Central memory CD4-positive, alpha-beta T cell (primary cell): ENCODE measurements at places on chromosomes 4 and X.

DNA sequence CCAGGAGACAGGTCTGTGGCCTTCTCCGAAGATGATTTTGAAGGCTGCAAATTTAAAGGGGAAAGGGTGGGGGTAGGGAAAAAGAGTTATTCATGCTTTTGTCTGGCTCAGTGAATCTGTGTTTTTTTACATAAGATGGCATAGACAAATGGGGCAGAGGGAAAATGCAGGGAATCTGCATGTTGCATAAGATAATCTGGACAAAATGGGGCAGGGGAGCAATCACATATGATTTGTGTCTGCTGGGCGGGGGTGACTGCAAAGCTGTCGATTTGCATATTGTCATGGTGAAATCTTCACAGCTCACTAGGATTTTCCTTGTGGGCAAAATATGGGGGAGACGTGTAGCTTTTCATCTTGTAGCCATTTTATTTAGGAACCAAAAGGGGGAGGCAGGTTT, 29.4 kb upstream of the GYG2 start:
- no peak for DNase-seq

DNA sequence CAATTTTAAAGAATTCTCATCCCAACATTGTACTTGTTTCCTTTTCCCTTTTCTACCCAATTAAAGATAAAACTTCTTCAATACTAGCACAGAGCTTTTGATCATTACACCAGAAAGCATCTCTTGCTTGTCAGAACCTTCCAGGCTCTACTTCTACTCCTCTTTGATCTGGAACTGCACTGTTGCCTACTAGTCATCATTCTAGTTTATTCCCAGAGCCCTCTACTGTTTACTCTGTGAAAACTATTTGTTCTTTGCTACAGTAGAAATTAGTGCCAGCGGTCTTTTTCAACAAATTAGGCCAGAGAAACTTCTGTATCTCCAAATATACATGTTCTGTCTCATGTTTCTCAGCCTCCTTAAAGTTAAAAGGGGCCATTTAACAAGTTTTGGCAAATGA, 46.8 kb upstream of the TMPRSS11F start:
- no peak for DNase-seq

GRCh38 chrX:30887721-30888120, 1.3 kb downstream of the TAB3 start:
- DNase-seq = no peak

GRCh38 chrX:131405497-131405896, 116.4 kb upstream of the IGSF1 start:
- DNase-seq = no peak

GRCh38 chr4:61198686-61199085, 1.4 kb upstream of the ADGRL3 start:
- no peak for DNase-seq

- DNase-seq = no peak
Measured at GRCh38 chr4:2944586-2945526, 18.4 kb downstream of the NOP14 start.

GRCh38 chr4:145828802-145829485, 109.7 kb downstream of the ZNF827 start:
- no peak for DNase-seq

DNA sequence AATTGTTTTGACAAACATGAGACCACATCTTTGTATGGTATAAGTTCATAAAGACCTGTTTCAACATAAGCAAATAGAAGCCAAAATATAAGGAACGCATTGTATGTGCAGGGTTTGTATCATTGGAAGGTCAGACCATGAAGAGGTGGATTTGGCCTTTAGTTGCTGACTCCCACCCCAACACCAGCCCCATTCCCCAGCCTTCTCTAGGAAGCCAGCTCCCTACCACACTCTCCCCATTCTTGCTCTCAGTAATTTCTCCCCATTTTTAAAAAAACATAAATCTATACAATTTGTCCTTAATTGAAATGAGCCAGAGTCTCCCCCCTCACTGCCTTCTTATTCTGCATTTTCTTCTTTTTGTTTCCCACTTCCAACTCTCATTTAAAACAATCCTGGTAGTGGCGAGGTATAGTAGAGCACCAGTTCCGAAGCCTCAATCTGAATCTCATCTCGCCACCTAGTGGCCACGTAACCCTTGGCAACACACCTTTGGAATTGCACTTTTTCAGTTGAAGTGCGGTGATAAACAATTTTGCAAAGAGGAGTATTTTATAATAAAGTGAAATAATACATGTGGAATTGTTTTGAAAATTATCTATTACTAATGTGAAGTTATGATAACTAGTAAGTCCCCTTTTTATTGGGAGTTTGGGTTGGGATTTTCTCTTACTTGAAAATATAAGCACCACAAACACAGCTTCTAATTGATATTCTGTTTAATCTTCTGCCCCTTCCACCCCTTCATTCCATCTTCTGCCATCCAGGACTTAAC, 126.6 kb downstream of the ASB9 start:
- peak; percentile 24 for DNase-seq

GRCh38 chr4:117545039-117545438, 459.7 kb upstream of the TRAM1L1 start:
- no peak for DNase-seq

DNA sequence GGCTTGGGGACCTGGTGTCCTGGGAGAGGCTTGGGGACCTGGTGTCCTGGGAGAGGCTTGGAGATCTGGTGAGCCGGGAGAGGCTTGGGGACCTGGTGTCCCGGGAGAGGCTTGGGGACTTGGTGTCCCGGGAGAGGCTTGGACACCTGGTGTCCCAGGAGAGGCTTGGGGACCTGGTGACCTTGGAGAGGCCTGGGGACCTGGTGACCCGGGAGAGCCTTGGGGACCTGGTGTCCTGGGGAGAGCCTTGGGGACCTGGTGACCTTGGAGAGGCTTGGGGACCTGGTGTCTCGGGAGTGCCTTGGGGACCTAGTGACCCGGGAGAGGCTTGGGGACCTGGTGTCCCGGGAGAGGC, 12.6 kb downstream of the SHOX start:
- no peak for DNase-seq

DNA sequence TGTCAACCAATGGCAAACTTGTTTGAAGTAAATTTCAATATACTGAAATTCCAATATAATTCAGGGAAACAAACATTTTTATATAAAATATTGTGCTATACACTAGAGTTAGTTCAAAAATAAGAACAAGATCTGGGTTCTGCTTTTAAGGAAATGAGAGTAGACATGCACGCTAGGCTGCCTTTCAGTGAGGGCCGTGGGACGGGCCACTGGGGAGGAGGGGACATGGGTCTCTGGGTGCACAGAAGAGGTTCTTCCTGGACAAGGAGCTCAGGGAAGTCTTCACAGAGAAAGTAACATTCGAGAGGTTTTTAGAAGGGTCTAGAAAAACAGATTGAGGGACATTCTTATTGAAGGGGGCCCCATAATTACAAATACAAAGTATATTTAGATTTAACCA, 64.4 kb downstream of the SHROOM3 start:
- no peak for DNase-seq

- DNase-seq = no peak
Measured at GRCh38 chrX:106014119-106014775, 24.3 kb downstream of the SERPINA7 start.

DNA sequence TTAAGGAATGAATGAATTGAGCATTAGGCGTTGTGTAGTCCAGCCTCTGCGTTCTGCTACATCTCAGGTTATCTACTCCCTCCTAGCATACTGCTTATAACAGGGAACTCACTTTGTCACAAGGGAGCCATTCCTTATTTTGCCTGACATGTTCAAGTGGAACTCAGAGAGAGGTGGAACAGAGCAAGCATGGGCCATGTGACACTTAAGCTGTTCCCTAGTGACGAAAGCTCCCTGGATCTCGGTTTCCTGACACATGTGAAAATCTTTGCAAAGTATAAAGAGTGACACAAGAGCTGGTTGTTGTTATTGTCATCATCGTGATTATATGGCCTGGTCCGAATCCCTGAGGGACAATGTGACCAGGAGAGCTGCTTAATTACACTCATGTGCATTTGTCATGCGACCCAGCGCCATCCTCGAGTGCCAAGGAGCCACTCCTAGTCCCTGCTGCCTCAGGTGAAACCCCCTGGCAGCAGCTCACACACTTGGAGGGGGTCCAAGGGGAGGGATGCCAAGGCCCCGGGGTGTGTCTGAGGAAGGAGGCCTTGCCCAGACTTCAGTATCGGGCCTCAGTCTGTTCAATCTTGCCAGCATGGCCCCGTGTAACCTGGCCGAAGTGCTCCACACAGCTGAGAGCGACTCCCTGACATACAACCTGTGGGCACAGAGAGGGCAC, 98.5 kb upstream of the MAP3K15 start:
- DNase-seq = no peak

GRCh38 chr4:140151699-140152012, 2.3 kb downstream of the MAML3 start:
- no peak for DNase-seq

DNA sequence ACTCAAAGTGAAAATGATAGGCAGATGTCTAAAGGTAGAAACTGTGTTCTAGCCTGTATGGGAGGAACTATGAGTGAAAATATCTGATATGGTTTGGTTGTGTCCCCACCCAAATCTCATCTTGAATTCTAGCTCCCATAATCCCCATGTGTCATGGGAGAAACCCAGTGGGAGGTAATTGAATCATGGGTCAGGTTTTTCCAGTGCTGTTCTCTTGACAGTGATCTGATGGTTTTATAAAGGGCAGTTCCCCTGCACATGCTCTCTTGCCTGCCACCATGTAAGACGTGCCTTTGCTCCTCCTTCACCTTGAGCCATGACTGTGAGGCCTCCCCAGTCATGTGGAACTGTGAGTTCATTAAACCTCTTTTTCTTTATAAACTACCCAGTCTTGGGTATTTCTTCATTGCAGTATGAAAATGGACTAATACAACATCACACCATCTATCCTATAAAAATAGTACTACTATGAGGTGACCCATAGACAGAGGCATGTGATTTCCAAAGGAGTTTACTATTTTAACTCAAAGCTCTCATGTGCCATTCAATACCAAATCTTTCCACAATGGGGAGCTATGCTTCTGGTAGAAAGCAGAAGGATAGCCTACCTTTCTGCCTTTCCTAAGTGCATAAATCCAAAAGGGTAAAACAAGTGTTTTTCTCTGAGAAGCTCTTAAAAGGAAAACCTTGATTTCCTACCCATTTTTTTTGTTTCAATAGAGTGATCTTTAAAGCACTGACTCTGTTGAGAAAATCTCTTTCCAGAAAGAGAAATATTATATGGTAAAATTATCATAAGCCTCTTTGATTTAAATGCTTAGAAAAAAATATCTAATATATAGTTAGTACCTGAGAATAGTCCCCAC, 38.8 kb downstream of the SEC31A start:
- DNase-seq = peak; percentile 7

DNA sequence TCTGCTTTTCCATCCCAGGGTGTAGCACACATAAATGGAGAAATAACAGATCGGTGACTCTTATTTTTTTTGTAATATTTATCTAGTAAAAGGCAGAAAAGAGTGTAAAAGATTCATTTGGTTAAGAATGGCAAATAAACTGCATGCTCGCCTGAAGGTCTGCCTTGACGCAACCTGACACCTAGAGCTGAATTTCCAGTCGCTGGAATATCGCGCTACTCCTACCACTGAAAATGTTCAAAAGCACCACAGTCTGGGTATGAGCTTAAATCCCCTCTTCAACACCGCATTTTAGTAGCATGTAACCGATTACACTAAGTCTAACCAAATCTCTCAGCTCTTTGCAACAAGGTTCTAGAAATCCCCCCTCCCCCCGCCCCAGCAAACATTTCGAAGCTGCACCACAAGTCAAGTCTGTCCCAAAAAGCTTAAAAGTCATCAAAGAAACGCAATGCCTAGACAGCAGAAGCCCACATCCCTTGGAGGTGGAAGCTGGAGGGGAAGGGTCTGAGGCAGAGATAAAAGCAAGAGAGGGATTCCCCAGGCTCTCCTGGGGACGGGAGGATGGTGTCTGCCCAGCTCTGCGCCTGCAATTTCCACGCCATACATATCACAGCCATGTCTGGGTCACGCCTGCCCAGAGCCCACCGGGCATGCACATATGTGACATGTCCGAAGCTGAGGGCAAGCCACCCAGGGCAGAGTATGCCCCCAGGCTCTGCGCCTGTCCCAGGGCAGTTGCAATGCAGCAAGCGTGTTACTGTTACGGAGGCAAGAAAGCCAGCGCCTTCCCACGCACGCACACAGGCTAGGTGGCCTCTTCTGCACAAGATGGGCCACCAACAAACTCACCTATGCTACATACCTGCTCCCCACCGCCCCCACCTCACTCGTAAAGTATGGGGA, 1.4 kb downstream of the FGF13 start:
- no peak for DNase-seq

DNA sequence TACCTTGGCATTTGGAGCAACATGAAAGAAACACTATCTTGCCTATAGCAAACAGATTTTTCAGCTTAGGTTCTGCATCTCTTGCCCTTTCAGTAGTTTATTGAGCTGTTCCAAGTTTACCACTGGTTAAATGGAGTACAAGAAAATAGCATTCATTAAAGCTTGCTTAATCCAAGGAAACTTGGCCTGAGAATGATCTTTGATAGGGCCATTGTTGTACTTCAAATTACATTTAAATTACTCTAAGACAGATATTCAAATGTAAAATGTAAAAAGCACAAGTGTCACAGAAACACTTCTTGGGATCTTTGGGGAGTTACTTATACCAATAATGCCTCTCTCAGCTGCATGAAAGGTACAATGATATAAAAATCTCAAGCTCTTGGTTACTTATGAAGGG, 609.0 kb upstream of the HTR2C start:
- no peak for DNase-seq

DNA sequence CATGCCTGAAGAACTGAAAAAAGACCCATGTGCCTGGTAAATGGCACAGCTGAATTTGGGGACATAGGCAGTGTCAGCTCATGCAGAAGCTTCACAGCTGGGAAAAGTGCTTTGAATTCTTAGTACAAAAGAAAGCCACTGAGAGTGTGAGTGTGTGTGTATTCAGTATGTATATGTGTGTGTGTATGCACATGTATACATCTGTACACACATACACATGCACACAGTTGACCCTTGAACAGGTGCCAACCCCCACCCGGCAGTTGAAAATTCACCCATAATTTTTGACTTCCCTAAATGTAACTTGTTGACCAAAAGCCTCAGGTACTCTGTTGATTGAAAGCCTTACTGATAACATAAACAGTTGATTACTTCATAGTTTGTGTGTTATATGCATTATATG, 49.5 kb upstream of the ENPP6 start:
- DNase-seq = no peak

DNA sequence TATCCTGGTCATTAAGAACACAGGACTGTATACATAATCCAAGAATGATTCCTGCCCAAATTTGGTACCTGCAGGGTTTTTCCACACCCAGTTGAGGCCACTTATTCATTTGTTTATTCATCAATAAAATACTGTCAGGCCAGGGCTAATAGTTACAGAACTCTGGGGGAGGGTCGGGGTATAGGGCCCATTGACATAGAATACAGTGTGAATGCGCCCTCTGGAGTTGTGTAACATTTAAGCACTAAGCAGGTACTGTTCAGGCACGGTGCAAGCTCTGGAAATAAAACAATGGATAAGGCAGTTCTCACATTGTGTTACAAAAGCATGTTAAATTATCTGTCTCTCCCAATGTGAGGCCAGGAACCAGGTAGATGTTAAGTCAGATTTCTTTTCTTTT, 30.8 kb upstream of the LRBA start:
- DNase-seq = no peak

- DNase-seq = no peak
Measured at GRCh38 chr4:54098375-54098774, 1.6 kb upstream of the GSX2 start.

- no peak for DNase-seq
Measured at GRCh38 chr4:172232966-172233365, 419.8 kb downstream of the GALNTL6 start.

- no peak for DNase-seq
Measured at GRCh38 chr4:25991340-25991739, 77.3 kb downstream of the SMIM20 start.

- DNase-seq = no peak
Measured at GRCh38 chr4:120055162-120055561, 11.5 kb downstream of the MAD2L1 start.
